CD4-positive, alpha-beta T cell treated with Interleukin-15 for 4 hours (primary cell): ENCODE measurements at places on chromosomes 11 and 22.

DNA sequence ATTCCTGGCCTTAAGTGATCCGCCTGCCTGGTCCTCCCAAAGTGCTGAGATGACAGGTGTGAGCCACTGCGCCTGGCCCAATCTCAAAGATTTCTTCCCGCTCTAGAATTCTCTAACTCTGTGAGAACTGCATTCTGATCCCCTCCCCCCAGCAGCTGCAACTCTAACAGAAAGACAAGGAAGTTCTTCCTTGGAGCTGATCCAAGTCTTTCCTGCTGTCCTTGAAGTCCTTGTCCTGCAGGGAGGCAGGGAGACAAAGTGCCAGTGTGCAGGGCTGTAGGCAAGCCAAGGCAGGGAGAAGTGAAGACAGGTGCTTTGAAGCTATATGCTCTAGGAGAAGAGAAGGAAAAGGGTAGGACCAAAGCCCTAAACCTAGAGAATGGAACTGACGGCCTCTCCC is 9.5 kb upstream of the GGA1 start:
- no peak for DNase-seq

GRCh38 chr11:46380340-46381047 is 975 bp upstream of the MDK start:
- DNase-seq, result peak; percentile 31

- no peak for DNase-seq
Measured at GRCh38 chr11:36077886-36078685, 134.2 kb downstream of the LDLRAD3 start.

DNA sequence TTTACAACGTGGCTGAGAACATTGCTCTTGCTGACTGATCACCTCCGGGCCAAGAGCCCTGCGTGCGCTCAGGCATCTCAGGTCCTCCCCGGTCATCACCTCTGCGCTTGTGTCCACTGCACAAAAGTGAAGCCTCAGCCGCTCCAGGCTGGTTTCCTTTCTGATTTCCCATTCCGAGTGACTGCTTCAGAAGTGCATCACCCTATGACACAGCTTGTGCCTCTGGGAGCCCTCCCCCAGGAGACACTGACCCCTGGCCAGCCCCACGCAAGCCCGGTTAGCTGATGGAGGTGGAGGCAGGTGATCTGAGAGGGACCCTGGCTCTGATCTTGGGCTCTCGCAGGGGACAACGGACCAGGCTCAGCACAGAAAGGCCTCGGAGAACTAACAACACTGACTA is 38.3 kb upstream of the GNB1L start:
- DNase-seq, result no peak

- DNase-seq, result no peak
Measured at GRCh38 chr11:19313140-19313539, 72.4 kb upstream of the E2F8 start.

- DNase-seq, result no peak
Measured at GRCh38 chr22:31972180-31972579, 27.8 kb downstream of the YWHAH start.

DNA sequence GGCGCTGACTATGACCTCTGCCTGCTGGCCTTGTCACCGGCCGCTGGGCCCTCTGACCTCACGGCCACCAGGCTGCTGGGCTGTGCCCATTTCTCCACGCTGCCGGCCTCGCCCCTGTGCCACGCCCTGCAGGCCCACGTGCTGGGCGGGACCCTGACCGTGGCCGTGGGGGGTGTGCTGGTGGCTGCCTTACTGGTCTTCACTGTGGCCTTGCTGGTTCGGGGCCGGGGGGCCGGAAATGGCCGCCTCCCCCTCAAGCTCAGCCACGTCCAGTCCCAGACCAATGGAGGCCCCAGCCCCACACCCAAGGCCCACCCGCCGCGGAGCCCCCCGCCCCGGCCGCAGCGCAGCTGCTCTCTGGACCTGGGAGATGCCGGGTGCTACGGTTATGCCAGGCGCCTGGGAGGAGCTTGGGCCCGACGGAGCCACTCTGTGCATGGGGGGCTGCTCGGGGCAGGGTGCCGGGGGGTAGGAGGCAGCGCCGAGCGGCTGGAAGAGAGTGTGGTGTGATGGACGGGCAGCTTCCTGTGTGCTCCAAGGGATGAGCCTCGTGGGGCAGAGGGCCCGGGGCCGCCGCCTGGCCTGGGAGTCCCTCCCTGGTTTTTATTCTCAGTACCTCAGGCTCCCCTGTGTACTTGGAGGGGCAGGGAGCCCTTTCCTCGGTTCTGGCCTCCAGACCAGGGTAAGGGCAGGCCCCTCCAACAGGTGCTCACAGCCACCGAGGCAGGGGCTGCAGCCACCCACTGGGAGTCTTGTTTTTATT is 3.0 kb downstream of the LRFN4 start:
- no peak for DNase-seq

DNA sequence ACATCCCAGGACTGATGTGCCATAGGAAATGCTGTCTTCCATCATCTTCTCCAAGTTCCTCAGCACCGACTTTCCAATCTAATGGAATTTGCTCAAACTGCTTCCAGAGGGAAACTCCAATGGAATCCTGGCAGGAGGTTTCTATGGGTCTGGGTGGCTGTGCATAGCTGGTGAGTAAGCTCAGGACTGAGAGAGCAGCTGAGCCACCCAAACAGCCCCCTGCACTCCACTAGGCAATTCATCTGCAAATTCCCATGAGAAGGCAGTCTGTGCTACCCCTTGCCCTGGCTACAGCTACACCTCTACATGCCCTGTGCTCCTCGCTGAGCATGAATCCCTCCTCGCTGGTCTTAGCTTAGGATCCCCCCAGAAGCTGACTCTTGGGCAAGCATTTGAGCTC is 127.9 kb upstream of the CSNK2A3 start:
- no peak for DNase-seq

DNA sequence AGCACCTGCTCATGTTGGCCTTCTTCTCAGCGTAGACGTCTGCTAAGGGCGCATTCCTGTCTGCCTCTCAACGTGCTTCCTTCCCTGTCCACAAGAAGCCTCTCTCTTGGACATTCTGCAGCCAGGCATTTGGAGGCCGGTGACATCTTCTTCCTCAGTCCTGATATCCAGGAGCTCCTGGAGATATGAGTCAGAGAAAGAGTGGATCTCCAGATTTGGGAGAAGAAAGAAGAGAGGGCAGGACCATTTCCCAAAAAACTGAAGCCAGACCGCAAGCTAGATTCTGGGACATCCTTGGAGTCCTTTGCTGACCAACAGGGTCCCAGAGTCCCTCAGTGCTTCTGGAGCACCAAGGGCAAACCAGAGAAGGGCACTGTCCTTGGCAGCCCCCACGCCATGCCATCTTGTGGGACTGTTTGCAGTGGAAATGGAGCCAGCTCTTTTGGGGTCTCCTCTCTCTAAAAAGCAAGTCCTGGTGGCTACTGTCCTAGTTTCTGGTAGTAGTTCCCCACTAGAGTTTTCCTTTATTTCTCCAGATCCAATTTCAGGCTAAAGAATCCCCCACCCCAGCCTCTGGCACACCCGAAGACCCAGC is 36.1 kb upstream of the SYT13 start:
- no peak for DNase-seq

DNA sequence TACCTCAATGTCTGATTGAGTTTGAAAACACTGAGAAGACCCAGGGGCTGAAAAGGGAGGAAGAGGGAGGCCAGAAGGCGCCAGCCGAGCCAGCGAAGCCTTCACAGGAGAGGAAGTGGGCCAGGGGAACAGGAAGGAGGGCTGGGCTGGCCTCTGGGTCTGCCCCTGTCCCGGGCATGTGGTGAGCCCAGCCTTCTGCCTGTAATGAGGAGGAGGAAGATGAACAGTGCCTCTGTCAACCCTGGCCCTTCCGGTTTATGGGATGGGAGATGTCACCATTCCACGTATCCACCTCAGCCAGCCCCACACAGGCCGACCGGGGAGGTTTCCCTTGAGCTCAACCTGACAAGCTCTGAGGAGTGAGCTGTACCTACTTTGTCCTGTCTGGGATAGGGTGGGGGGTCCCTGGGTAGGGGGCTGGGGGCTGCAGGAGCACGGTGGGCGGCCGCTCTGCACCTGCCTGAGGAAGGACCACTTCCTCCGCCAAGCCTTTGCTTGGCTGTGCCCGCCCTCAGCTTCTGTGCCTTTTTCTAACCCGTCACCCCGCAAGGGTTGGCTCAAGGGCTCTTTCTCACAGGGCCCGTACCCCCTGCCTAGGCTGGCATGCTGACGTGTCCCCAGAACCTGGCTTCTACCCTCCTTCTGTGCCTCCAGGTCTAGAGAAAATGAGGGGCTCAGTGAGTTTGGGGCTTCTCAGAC is 2.0 kb downstream of the PARVG start:
- peak; percentile 49 for DNase-seq

GRCh38 chr11:50333861-50334260 is 301.2 kb downstream of the OR4C45 start:
- no peak for DNase-seq

DNA sequence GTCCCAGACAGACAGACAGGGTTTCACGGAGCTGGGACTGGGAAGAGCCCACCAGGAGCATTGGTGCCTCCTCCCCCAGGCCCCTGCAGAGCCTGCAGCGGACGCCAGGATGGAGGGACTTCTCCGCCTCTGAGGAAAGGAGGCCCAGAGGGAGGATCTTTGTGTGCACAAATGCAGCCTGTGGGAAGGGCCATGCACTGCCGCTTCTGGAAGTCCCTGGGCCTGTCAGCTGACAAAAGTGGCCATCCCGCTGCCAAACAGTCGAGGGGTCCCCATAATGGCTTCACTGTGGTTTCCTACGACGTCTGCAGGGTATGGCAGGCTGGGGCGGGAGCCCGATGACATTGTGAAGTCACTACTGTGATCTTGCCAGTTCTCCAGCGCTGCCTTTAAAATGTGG is 73.8 kb downstream of the TP53I11 start:
- no peak for DNase-seq

- no peak for DNase-seq
Measured at GRCh38 chr11:74084796-74085541, 76.1 kb upstream of the UCP3 start.

- DNase-seq, result no peak
Measured at GRCh38 chr11:112050721-112051120, 23.1 kb downstream of the PIH1D2 start.
